Hypothalamus (tissue), 51 donors: ENCODE measurements at places on chromosomes 12 and 14.
A peak's percentile ranks its signal among the peaks of the same experiment; 100 is the strongest.

GRCh38 chr12:28540324-28540714 is 350.1 kb downstream of the CCDC91 start:
- no peak for DNase-seq

DNA sequence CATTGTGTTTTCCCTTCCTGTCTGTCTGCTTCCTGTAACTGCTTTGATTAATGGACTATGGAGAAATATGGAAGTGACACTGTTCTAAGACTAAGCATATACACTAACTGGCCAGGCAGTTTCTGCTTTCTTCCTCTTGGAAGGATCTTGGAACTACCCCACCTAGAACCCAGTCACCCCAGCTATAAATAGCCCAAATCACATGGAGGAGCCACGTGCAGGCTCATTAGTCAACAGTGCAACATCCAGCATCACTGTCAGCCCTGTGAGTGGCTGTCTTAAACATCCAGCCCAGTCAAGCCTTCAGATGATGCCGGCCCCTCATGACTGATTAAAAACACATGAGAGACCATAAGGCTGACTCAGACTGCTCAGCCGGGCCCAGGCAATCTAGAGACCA is 39.2 kb downstream of the BCAT1 start:
- DNase-seq = no peak

DNA sequence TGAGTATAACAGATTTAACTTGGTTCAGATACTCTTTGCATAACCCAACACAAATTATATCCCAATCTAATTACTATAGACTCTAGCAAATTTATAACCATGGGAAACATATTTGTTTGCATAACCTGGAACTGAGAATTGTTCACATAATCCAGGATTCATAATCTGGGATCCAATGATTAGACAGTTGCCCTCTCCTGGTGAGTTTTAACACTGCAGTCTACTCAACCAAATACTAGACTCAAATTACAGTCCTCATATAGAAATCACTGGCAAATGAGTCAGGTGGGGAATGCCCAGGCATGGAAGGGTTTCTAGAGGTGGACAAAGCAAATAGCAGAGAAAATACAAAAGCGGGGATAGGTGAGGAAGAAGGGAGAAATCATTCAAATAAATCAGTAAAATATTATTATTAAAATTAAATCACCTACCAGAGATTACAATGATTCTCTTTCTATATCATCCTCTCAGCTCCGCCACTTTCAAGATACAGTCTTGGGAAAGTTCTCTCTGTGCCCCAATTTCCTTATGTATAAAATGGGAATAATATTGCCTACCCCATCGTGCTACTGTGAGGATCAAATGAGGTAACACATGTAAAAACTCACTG is 9.4 kb downstream of the GCH1 start:
- no peak for DNase-seq

DNA sequence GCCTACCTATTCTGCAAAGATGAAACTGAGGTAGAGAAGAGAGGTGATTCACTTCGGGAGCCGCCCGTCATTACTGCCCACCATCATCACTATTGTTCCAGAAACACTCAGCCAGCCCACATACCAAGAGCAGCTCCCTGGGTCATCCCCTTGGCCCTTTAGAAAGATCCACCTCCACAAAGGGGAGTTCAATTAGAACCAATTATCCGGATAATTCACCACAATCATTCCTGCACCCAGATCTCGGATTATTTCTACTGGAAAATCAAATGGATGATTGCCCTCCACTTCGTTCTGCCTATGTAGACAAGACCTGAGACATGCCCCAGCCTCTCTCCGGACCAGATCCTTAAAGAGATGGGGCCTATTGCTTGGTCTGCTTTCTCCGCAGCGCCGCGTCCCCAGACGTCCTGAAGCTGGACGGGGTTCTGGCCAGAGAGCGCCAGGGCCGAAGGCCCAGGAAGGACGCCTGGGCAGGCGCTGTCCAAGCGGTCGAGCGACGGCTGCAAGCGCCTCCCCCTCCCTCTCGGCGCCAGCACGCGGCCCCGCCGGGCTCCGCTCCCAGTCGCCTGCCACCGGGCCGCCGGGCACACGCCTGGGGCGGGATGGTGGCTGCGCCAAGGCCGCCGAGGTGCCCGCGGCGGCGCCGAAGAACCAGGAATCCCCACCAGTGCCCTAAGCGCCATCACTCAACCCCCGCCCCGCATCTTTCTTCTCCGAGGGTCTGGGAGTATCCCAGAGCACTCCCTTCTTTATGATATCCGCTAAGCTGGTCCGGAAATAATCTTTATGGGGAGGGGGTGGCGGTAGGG is 1.3 kb upstream of the ASCL1 start:
- peak; percentile 36 for DNase-seq

DNA sequence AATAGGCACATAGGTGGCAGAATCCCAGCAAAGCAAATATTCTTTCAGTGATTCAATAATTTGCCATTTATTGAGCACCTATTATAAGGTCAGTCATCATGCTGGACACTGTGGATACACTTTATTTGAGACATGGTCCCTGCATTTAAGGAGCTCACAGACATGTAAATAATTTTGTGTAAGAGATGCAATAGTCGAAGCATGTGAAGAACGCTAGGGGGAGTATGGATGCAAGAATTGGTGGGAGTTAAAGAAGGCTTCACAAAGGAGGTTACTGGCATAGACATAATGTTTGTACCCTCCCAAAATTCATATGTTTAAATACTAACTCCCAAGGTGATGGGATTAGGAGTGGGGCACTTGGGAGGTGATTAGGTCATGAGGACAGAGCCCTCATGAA is 260.6 kb upstream of the GARIN6 start:
- DNase-seq = no peak

DNA sequence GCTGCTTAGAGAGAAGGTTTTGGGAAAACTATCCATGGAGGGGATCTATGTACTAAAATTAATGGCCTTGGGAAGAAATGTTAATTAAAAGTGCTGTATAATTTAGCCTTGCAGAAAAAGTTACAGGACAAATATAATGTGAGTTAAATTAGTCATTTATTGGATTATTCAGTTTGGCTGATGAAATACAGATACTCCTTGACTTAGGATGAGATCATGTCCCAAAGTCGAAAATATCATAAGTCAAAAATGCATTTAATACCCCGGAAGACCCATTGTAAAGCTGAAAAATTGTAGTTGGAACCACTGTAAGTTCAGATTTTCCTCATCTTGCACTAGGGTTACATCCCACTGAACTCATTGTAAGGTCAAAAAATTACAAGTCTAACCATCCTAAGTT is 9.7 kb downstream of the RTRAF start:
- no peak for DNase-seq

GRCh38 chr14:42633504-42634095 is 1026.9 kb downstream of the LRFN5 start:
- DNase-seq = no peak

- DNase-seq = no peak
Observed at GRCh38 chr12:25824734-25825133, 133.7 kb upstream of the RASSF8 start.

- no peak for DNase-seq
Observed at GRCh38 chr12:92899386-92900001, 29.6 kb downstream of the EEA1 start.

- no peak for DNase-seq
Observed at GRCh38 chr14:96096639-96097610, 57.8 kb downstream of the C14orf132 start.

- DNase-seq = no peak
Observed at GRCh38 chr14:98345161-98345560, 926.8 kb downstream of the BCL11B start.

DNA sequence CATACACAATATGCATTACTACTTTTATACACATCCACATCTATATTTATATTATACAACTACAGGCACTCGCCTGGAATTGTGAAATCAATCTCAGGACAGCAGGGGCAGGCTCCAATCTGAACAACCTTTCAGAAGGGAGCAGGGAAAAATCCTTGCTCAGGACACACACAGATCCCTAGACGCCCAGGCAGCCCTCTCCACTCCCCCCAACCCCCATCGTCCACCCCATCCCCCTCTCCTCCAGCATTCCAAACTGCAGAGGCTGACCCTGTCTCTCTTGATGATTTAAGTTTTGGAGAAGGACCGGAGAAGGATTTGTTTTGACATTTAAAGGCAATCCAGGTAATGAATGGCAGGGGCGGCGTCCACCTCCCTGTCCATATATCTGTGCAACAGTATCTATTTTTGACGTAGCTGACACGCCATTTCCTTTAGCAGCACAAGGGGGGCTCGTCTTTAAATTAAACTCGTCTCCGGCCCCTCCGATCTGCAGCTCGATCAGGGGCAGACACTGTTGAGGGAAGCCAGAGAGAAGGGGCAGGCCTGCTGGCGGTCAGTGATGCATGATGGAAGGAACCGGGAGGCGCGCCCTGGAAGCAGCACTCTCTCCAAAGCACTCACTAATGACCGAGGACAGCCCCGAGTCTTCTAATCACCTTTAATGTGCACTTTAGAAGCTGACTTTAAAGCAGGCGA is 95.0 kb upstream of the TBX5 start:
- DNase-seq = no peak

GRCh38 chr12:108583991-108584390 is 13.9 kb downstream of the TMEM119 start:
- no peak for DNase-seq

DNA sequence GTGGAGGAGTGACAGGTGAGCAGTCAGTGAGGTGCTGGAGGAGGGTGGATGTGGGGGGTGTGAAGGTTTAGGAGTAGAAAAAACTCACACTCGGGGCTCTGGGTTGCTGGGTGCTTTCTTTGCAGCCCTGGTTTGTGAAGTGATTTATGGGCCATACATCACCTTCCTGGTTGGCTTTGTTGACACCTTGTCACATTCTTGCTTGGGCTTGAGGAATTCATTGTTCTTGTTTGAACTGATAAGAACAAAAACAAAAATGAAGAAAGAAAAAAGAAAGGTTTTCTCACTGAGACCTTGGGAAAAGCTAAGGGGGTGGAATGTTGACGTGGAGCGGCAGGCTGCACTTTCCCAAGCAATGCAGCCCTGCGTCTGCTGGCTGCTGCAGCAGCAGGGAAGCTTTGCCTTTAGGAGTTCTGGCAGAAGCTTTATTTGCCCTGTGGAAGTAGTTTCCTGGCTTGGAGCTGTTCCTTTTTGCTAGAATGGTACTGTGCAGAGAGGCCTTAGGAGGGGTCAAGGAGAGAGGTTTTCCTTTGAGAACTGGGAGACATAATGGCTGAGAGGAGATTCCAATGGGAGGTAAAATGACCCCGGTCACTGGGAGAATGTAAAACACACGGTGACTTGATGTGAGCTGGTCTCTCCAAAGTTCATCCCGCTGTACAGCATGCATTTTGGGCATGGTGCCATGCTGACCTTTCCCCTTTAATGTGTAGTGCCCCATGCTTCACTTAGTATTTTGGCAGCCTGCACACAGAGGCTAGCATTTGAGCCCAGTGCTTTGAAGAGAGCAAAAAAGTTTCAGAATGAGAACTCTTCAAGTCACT is 52.8 kb downstream of the HMGA2 start:
- DNase-seq = no peak

- DNase-seq = no peak
Observed at GRCh38 chr14:57122129-57122528, 146.6 kb downstream of the EXOC5 start.

GRCh38 chr12:120468821-120469449 is 613 bp downstream of the SRSF9 start:
- no peak for DNase-seq

DNA sequence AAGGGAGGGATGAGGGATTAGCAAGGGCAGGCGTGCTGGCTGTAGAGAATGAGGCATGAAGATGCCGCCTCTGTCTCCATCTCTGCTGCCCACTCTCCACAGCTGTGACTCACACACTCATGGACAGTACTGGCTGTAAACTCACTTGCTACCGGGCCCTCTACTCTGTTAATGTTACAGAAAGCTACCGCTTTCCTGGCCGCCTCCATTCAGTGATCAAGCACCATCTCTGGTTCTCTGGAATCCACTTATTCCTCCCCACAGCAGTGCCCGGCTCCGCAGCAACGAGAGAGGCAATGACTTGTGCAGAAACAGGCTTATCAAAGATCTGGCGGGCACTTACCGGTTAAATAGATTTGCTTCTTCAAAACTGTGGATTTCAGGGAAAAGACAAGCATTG is 34.8 kb downstream of the AMN start:
- no peak for DNase-seq

DNA sequence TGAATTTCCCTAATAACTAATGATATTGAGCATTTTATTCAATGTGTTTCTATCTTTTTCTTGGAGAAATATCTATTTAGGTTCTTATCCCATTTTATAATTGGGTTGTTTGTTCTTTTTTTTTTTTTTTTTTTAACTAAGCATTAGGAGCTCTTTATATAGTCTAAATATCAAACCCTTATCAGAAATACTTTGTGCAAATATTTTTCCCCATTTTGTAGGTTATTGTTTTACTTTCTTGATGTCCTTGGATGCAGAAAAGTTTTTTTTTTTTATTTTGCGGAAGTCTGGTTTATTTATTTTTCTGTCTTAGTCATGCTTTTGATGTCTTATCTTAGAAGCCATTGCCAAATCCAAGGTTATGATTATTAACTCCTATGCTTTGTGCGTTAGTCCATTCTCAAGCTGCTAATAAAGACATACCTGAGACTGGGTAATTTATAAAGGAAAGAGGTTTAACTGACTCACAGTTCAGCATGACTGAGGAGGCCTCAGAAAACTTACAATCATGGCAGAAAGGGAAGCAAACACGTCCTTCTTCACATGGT is 434.3 kb upstream of the TBX3 start:
- DNase-seq = no peak

- DNase-seq = no peak
Observed at GRCh38 chr12:68595241-68595640, 15.5 kb upstream of the RAP1B start.

GRCh38 chr12:9388379-9388778 is 180.2 kb upstream of the PZP start:
- no peak for DNase-seq

DNA sequence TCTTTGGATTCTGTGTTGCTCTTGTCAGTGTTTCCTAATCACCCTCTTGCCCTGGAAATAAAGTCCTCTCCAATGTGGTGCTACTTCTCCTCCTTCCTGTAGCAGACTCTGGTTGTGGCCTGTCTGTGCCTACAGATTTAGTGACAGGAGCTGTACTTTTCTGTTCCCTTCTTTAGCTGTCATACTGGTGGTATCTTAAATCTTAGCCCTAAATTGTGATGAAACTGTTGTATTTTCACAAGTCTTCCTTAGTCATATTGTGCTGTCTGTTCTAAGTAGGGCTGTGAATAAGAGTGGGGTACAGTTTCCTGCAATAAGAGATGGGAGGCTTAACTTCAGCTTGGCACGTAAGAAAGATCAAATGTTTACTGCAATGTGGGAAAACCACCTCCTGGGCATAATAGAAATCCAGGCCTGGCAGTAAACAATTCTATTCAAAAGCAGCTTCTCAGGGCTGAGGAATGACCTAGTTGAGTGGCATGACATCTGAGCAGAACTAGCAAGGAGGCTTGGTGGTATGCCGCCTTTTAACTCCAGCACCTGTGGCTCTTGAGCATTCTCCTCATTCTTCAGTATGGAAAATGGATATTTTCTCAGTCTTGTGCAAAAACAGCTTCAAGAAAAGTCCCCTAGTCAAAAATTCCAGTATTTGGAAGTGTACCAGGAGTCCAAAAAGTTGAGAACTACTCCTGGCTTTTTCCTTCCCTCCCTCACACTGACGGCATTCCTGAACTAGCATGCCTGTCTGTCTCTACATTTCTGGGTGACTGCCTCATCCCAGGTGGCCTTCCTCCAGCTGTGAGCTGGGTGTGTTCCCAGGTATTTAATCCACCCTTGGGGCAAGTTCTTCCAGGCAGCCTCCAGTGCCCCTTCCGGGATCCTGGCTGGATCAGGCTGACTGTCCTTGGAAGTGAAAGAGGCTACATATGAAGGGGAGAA is 19.5 kb downstream of the ANO6 start:
- DNase-seq = no peak

- DNase-seq = no peak
Observed at GRCh38 chr14:92587700-92588085, 74.1 kb downstream of the RIN3 start.
